ENCODE measurements at places on chromosomes 16 and 17. TPM values are rescaled to one million over a fixed set of nuclear protein-coding genes. Genes with fewer than 3 reads are reported as not detected.

SP6 gene
- 0.05 TPM for total RNA-seq

GRCh38 chr16:57732714-57733113 lies 2.9 kb upstream of the KATNB1 start:
- H3K27me3 ChIP-seq, result no peaks in the 10 kb centered on the region
- H3K27ac ChIP-seq, result no peak overlapping the region
- H3K4me1 ChIP-seq, result peaks cover 16% of the 10 kb centered on the region
- H3K36me3 ChIP-seq, result peaks cover 8% of the 10 kb centered on the region
- no peak for DNase-seq

- no peak for DNase-seq
- no peaks in the 10 kb centered on the region for H3K36me3 ChIP-seq
- H3K27me3 ChIP-seq, result peaks cover 5% of the 10 kb centered on the region
- no peak overlapping the region for H3K27ac ChIP-seq
- no peak overlapping the region for H3K4me3 ChIP-seq
Observed at GRCh38 chr16:12627394-12627793, 176.3 kb downstream of the CPPED1 start.

- H3K27ac ChIP-seq, result peak overlapping the region; percentile 76
- H3K4me3 ChIP-seq, result peak overlapping the region; percentile 32
- H3K4me1 ChIP-seq, result peaks cover 31% of the 10 kb centered on the region
- H3K36me3 ChIP-seq, result peaks cover 8% of the 10 kb centered on the region
- peaks cover 11% of the 10 kb centered on the region for H3K27me3 ChIP-seq
Observed at GRCh38 chr17:63440127-63440769, 5.9 kb downstream of the CYB561 start.

DNA sequence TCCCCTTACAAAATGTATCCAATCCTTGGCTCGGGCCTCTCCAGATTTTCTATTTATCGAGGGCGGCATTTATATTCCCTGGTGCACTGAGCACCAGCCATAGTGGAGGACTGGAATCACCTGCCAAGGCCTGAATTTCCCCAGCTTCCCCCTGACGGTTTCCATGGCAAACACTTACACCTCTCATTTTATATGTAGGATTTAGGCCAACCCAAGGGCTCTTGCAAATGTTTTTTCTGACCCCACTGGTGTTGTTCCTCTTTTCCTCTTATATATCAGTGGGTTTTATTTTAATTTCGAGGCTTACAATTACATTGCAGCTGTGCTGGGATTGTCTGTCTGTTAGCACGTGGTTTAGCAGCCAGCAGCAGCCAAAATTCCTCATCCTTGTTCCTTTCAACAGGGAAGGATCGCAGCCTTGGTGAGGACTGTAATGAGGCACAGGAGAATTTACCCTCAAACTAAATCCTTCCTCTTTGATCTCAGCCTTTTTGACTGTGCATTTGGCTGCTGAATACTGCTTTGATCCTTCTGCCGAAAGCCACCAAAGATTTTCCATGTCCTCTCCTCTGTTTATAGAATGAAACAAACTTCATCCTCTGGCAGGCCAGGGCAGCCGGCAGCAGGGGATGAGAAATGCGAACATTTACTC lies 26.5 kb upstream of the CES5A start:
- no peak overlapping the region for H3K4me3 ChIP-seq
- H3K36me3 ChIP-seq, result no peaks in the 10 kb centered on the region
- H3K27ac ChIP-seq, result no peak overlapping the region
- no peak for DNase-seq
- H3K27me3 ChIP-seq, result peaks cover 4% of the 10 kb centered on the region

DNA sequence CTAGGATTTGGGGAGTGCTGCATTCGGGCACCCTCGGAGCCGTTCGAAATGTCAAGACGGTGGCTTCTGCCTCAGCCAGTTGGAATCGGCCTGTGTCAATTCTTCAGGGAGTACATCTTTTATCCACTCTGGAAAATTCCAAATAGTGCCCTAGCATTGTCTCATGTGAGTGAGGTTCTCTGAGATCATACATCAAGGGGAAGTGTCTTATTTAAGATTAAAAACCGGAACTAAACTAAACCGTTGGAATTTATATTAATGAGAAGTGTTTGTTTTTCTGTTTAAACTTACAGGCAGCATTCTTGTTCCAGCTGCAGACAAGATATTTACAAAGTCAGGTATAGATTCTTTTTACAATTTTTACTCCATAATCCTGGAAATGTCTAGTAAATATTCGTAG lies 56.8 kb downstream of the SLC47A1 start:
- no peak overlapping the region for H3K4me3 ChIP-seq
- DNase-seq, result no peak
- H3K4me1 ChIP-seq, result no peaks in the 10 kb centered on the region
- H3K27ac ChIP-seq, result no peak overlapping the region
- H3K36me3 ChIP-seq, result no peaks in the 10 kb centered on the region

- H3K27me3 ChIP-seq, result no peaks in the 10 kb centered on the region
- H3K36me3 ChIP-seq, result peaks cover 32% of the 10 kb centered on the region
- no peak for DNase-seq
- peak overlapping the region; percentile 78 for H3K27ac ChIP-seq
Observed at GRCh38 chr17:37461668-37462067, 28.0 kb upstream of the DUSP14 start.

RCVRN gene
- total RNA-seq, result not detected

GRCh38 chr16:75272097-75272551 lies 20.7 kb upstream of the BCAR1 start:
- no peak for DNase-seq
- no peak overlapping the region for H3K4me3 ChIP-seq
- H3K4me1 ChIP-seq, result no peaks in the 10 kb centered on the region
- no peak overlapping the region for H3K27ac ChIP-seq
- H3K27me3 ChIP-seq, result peaks cover 26% of the 10 kb centered on the region

Measured in activated T-helper 1 cell treated with anti-CD3 and anti-CD28 coated beads, Interleukin-12 subunit alpha, Interleukin-12 subunit beta, Interleukin-2, Interleukin-4 antibody, amounts not matched to agents 30 ng/mL and 10 ng/mL and 1 ng/mL, durations not matched to agents 14 hours and 24 hours and 36 hours (primary cell).